Naive thymus-derived CD8-positive, alpha-beta T cell (primary cell): ENCODE measurements at places on chromosomes 3 and 15.
A peak's percentile ranks its signal among the peaks of the same experiment; 100 is the strongest.

DNA sequence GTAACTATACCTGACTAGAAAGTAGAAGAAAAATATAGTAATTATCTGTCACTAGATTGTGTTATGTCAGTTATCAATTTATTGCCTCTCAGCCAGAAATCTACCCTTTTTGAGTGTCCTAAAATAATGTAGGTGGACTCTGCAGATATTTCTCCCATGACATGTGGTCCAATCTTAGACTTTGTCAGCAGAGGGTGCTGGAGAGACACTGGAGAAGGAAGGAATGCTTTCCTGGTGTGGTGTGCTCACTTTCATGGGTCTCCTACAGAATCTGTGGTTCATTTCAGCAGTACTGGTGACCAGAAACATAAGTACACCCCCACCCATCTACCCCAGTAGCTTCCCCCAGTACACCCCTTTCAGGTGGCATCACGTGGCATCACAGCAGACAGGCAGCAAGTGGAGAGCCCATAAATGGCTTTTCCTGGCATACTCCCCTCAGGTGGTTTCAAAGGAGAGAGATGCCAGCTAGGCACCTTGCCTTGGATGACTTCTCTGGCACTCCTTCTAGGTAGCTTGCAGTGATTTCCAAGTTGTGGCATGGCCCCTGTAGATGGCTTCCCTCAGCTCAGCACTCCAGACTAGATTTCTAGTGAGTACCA, 114.7 kb downstream of the GADL1 start:
- no peak for DNase-seq

DNA sequence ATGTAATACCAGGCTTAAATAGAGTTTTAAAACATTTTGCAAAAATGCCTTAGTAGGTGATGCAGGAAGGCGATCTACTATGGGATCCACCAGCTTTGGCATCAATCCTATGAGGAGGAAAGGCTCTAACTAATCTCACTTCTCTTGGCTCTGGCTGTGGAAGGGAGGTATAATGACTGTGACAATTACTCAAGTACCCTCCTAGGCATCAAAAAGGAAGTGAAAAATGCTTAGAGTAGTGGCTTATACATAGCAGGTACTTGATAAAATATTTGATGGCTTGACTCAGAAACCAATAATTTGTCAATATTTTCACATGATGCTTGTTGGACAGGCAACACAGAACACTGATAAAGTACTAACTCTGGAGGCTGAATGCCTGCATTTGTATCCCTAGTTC, 34.1 kb upstream of the SERPINI2 start:
- no peak for DNase-seq

DNA sequence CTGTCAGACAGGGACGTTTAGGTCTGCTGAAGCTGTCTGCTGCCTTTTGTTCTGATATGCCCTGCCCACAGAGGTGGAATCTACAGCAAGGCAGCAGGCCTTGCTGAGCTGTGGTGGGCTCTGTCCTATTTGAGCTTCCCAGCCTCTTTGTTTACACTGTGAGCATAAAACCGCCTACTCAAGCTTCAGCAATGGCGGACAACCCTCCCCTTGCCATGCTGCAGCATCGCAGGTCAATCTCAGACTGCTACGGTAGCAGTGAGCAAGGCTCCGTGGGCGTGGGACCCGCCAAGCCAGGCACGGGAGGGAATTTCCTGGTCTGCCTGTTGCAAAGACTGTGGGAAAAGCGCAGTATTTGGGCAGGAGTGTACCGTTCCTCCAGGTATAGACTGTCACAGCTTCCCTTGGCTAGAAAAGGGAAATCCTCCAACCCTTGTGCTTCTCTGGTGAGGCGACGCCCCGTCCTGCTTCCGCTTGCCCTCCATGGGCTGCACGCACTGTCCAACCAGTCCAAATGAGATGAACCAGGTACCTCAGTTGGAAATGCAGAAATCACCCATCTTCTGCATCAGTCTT, 71.4 kb downstream of the SPSB4 start:
- DNase-seq: no peak

DNA sequence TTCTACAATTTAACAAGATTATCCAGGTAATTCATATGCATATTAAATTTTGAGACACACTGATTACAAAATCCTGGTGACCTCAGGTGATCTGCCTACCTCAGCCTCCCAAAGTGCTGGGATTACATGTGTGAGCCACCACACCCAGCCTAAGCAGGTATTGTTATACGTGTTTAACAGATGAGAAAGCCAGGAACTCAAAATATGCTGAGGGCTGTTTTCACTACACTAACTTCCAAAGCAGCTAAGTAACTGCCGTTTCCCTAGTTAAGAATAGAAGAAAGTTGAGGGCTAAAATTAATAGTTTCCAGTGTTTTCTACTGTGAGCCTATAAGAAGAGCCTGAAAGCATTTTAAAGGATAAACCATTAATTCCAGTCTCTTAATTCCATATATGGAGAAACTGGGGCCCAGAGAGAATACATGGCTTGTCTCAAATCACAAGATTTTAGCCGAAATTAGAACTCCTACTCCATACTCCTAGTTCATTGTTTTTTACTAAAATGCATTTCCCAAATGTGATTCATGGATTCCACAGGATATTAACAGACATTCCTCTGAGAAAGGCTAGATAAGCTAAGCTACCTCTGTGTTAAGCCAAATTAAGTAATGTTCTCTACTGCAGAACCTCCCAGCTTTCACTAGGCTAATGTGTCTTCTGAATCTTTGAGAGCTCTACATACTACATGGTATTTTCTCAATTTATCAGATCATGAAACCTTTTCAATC, 17.0 kb upstream of the AVEN start:
- no peak for DNase-seq

DNA sequence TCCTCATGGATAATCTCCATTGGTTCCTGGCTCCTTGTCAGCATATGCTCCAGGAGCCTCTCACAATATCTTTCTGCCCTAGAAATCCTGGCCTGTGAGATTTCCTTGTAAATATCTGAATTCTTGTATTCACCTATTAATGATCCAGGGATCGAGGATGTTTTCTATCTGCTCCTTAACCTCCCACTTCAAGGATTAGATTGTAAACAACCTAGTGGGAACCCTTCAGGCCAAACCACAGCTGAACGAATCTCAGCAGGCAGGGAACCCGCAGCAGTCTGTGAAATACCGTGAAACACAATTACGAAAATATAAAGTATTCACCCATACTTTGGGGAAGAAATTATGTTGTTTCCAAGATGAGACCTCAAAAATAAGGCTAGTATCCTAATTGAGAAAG, 215.9 kb downstream of the TIGIT start:
- no peak for DNase-seq

GRCh38 chr3:127097072-127097405, 95.9 kb upstream of the PRR23E start:
- DNase-seq: no peak

- no peak for DNase-seq
Observed at GRCh38 chr15:69456208-69457166, 3.9 kb downstream of the RPLP1 start.

GRCh38 chr3:122962149-122962548, 65.4 kb downstream of the SEMA5B start:
- DNase-seq: no peak

- no peak for DNase-seq
Observed at GRCh38 chr15:89167267-89168176, 53.9 kb downstream of the RLBP1 start.

GRCh38 chr3:64975147-64975546, 287.3 kb upstream of the ADAMTS9 start:
- no peak for DNase-seq

DNA sequence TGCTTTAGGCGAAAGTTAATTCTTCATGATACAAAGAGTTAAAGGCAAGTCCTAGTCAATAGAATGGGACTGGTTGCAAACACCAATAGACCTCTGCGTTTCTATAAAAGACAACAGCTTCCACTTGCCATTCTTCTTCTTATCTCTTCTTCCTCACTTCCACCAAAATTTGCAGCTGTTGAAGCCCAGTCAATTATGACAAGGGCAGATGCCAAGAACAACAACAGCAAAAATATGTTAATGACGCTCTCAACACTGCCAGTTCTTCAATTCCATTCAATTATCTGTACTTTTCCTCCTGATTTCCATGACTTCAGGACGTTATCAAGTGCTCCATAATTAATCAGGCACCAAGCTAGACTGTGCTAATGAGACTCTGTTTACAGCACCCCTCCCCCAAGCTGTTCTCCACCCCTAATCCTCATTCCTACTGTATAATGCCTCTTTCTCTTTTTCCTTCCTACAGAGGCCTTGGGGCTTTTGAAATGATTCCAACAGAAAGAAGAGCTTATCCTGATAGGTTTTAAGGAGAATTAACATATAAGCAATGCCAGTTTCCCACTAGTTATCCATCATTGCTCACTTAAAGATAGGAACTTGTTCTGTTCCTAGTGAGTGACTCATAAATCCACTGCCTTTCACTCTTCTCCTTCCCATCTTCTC, 1160.5 kb downstream of the IGSF11 start:
- DNase-seq: no peak

GRCh38 chr15:50265620-50266019, at the start of gene HDC:
Gene HDC (minus strand): TSS chr15:50265726. CDS start chr15:50265623, 103 bp downstream.
- no peak for DNase-seq

GRCh38 chr3:170602556-170602955, 16.7 kb upstream of the SLC7A14 start:
- no peak for DNase-seq

- no peak for DNase-seq
Observed at GRCh38 chr15:83170474-83171165, 37.0 kb downstream of the HDGFL3 start.

DNA sequence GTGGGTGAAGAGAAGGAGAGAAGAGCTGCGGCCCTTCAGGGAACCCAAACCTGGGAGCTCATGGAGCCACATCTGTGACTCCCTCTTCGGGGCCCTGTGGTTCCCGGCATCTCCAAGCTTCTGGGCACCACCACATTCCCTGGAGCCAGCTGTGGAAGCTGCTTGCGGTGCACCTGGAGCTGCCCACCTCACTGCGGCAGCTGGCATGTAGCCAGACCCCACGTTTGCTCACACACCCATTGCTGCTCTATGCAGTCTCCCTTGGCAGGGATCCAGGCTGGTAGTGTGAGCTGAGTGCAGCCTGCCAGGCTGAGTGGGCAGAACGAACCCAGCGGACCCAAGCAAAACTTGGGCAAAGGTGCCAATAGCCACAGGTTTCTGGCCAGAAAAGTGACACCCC, 16.8 kb upstream of the PLA2G4E start:
- no peak for DNase-seq

DNA sequence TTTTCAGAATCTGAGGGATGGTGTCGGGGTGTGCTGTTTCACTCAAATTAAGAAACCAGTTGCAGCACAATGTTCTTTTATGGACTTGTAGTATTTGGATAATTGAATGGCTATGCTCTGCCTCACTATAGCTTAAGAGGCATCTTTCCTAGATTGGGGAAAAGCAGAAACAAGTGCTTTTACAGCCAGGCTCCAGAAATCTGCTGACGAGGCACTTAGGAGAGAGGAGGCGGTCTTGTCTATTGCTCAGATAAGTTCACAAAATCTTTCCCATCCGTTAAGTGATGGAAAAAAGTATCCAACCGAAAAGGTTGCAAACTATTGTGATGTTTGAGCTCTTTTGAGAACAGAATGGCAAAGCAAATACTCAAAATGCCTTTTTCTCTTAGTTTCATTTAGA, 336.1 kb upstream of the RARB start:
- no peak for DNase-seq

- no peak for DNase-seq
Observed at GRCh38 chr15:81001152-81002008, 657 bp downstream of the TLNRD1 start.

DNA sequence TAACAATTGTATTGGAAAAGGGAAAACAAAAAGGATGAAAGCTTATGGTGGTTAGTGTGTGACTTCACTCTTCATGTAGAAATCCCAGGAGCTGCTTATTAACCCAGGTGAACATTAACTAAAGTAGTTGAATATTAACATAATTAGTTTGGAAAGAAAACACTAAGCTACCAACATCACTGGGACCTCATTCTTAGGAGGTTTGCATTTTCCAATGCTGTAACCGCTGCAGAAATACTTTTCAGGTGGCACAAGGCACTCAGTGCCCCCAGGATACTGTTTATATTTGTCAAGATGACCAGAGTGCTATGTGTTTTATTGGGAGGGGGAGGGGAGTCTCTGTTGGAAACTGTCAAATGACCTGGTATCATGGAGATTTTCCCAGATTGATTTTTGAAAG, 25.9 kb upstream of the VILL start:
- DNase-seq: no peak

- DNase-seq: no peak
Observed at GRCh38 chr3:145190138-145190537, 970.8 kb downstream of the PLOD2 start.

- DNase-seq: no peak
Observed at GRCh38 chr3:74009961-74010844, 385.5 kb upstream of the PDZRN3 start.

- DNase-seq: peak; percentile 61
Observed at GRCh38 chr15:64809649-64810496, 15.6 kb downstream of the PIF1 start.

GRCh38 chr15:62591842-62592838, 427.1 kb upstream of the C2CD4B start:
- DNase-seq: no peak

DNA sequence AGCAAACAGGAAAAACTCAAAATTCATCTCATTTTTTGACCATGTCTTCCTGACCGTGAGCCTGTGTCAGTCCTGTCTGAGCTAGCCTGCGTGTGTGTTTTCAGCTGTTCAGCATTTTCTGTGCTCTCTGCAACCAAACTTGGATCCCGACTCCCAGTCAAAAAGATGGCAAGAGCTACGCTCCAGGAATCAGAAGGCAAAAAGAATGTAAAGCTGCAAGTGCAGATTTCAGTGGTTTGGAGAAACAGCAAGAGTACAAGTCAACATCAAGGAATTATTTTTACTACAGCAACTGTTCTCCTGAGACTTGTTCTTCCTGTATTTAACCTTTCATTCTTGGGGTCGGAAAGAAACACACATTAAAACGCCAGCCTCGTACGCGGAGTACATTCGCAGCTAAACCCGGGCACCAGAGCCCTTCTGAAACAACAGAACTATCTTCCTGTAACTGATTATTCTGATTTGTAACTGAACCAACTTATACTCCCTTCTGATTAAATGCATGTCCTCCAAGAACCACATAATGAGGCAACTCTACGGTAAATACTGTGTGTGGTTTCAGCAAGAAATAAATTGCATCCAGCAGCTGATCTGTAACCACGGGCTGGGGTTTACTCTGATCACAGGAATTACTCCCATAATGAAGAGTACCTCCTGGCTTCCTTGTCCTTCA, 107.4 kb downstream of the LRIG1 start:
- DNase-seq: no peak

DNA sequence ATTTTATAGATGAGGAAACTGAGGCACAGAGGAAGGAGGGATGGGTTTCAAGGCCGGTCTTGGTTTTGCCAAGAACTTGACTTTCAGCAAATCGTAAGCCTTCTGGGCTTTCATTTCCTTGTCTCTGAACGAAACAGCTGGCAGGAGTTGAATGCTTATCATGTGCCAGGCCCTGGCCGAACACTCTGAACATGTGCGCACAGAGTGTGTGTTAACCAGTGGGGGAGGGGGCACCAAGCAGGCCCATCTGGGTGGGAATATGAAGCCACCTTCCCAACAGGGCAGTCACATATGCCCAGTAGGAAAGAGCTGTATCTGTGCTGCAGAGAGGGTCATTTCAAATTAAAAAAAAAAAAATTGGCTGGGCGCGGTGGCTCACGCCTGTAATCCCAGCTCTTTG, 29.3 kb downstream of the ZNF710 start:
- no peak for DNase-seq
